ENCODE measurements at places on chromosomes 5 and 9.

DNA sequence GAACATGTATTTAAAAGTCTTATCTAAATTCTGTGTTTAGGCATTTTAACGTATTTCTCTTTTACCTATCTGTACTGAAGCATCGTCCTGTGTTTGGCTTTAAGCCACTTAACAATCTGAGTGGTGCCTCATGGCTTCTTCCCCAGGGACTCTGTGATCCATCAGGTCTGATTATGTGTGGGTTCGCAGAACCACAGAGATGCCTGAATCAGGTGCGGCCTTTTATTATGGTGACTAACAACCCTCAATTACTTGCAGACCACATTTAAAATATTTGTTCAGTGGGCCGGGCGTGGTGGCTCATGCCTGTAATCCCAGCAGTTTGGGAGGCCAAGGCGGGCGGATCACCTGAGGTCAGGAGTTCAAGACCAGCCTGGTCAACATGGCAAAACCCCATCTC lies 39.6 kb upstream of the SAP30L start:
- DNase-seq, result no peak

DNA sequence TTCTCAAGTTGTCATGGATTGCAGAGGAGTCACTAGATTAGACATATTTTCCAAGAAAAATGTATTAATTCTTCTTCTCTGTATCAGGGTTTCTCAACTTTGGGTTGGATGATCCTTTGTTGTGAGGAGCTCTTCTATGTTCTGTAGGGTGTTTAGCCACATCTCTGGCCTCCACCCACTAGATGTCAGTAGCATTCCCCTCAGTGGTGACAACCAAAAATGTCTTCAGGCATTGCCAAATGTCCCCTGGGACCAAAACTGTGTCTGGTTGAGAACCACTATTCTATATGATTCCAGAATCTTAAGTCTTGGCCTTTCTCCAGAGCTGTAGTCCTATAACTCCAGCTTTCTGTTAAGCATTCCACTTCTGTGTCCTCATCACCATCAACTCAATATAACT lies 220.9 kb downstream of the KIAA0825 start:
- no peak for DNase-seq

GRCh38 chr9:27940535-27940934 lies 367.3 kb upstream of the C9orf72 start:
- no peak for DNase-seq

GRCh38 chr9:133467101-133467500 lies 7.3 kb downstream of the CACFD1 start:
- DNase-seq, result no peak

GRCh38 chr9:129835860-129836223 lies 584 bp downstream of the USP20 start:
- DNase-seq, result no peak

DNA sequence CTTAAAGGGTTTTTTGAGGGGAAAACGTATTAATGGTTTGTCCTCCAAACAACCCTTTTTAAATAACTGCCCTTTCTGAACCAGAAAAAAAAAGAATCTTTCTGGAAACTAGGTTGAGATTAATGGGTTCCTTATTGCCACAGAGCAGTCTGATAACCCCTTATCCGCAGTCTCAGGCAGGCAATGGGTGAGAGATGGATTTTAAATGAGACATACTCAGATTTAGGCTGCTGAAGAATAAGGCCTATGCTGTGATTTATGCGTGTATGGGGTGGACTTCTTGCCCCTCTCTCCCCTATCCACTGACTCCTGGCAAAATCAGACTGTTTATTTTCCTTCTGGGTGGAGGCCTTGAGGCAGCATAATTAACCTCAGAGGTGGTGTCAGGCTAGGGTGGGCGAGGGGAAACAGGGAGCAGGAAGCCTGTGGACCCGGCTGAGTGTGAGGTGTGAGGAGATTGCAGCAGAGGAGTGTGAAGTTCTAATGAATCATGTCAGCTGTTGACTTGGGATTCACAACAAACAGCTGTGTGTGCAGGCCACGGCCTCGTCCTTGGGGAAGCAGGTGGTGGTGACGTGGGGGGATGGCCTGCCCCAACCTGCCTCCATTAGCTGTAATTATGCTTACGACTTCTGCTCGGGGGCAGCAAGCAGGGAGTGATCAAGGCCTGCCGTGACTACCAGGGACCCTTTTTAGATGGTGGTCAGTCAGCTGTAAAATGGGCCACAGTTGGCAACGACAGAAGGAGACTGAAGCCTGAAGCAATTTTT lies 196.4 kb downstream of the SEMA6A start:
- no peak for DNase-seq

GRCh38 chr5:1014781-1015221 lies 6.2 kb downstream of the NKD2 start:
- DNase-seq, result no peak

GRCh38 chr5:6753851-6754250 lies 40.6 kb downstream of the TENT4A start:
- peak; percentile 45 for DNase-seq

DNA sequence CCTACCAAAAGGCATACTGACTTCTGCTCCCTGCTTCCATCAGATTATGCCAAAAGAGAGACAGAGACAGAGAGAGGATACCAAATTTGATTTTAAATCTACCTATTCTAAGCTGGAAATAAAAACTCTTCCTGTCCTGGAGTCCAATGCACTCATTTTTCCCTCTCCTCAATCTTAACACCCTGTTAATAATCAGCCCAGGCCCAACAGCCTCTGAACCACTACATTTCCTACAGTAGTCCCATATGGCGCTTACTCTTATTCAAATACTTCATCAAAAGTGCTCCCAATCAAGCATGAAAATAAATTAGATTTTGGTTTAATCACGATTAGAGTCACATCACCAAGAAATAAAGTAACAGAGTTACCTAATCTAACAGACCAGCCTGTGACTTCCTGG lies 152.3 kb downstream of the TSSK1B start:
- no peak for DNase-seq

GRCh38 chr9:94911211-94911610 lies 184.7 kb downstream of the AOPEP start:
- DNase-seq, result no peak

GRCh38 chr9:137452761-137453642 lies 6.1 kb downstream of the NSMF start:
- DNase-seq, result peak; percentile 76

DNA sequence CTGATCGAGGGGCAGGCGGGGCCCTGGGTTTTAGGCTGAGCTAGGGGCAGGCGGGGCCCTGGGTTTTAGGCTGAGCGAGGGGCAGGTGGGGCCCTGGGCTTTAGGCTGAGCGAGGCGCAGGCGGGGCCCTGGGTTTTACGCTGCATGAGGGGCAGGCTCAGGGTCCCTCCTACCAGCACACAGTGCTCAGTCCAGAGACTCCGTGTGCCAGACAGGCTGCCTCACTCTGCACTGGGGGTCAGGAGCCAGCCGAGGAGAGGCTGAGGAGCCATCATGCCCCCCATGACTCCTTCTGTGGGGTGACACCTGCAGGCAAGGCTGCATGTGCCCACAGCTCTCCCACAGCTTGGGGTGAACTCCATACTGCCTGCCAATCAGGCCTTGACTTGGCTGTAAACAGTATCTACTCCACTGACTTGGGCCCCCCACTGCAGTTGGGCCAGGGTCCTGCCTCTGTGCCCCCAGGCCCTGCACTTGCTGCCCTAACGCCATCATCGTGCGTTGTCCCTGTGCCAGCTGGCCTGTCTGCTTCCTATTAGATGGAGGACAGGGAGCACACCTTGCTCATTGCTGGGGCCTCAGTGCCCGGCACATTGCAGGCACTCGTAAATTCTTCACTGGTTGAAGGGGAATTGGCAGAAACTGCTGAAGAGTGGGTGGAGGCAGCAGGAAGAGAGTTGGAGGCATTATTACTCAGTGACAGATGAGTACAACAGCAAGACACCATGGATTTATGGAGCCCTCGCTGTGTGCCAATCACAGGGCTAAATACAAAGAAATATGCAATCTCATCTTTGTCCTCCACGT lies 78.6 kb downstream of the AMBP start:
- no peak for DNase-seq

DNA sequence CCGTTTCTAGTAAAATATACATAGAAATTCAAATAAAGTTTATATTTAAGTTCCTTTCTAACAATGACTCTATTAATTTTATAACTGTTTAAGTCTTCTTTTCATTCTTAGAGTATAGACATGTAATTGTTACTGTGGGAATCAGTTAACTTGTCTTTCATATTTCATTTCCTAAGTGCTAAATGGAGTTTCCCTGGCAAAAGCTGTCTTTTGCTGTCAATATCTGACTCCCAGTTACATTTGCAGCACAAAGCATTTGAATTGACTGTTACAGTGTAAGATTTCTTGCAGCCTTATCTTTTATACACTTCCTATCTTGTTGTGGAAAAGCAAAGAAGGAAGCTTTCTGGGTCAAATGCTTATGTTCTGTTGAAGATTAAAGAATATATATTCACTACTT lies 1026.3 kb downstream of the CDH9 start:
- DNase-seq, result no peak

- no peak for DNase-seq
These were observed 78.2 kb upstream of the ADCY2 start for GRCh38 chr5:7317751-7318150.

DNA sequence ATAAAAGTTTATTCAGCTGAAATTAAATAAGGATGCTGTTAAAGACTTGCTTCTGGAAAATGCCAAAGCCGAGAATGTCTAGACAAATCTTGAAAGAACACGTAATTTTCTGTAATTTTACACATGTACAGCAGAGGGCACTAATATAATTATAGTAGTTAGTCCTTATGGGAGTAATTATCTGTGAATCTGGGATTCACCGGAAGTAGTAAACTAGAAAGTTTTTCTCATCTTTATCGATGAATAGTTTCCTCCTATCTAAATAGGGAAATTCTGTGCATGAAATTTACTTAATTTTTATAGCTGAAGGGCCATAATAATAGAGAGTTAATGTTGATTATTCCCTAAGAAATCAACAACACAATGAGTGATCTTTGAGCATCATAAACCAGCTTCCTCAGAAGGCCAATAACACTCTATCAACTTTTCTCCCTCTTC lies 18.4 kb upstream of the CNTLN start:
- DNase-seq, result no peak

DNA sequence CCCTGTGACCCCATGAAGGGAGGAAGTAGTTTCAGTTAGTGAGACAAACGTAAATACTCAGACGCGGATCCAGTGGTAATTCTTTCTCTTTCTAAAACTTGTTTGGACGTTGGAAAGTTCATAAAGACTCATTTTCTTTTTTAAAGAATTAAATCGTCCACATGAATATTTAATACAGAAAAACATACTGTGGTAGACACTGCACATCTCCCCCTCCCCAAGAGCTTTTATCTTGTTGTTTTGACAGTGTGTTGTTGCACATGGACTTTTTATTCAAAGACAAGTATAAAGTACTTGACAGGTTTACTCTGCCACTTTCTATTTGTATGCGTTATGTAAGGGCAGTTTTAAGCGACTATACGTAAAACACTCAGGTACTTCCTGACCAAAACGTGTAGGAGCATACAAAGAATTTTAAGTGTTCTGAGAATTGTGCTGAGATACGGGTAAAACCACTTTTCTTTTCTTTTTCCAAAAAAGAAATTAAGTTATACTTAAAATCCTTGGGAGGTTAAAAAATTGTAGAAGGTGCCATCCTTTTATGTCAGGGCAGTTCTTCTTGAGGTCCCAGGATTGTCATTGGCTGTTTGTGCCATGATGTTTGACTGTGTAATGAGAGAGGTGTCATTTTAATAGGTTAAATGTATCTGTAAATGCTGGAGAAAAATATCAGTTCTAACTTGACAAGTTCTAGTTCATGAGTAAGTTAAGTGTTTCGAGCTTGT lies 1.3 kb downstream of the NIPBL start:
- no peak for DNase-seq
